ENCODE measurements at places on chromosomes 12 and 14.

- peak; percentile 13 for DNase-seq
These were observed 6.9 kb downstream of the GNPTAB start for GRCh38 chr12:101823891-101824290.

GRCh38 chr12:124856132-124856841 lies 7.4 kb downstream of the SCARB1 start:
- no peak for DNase-seq

DNA sequence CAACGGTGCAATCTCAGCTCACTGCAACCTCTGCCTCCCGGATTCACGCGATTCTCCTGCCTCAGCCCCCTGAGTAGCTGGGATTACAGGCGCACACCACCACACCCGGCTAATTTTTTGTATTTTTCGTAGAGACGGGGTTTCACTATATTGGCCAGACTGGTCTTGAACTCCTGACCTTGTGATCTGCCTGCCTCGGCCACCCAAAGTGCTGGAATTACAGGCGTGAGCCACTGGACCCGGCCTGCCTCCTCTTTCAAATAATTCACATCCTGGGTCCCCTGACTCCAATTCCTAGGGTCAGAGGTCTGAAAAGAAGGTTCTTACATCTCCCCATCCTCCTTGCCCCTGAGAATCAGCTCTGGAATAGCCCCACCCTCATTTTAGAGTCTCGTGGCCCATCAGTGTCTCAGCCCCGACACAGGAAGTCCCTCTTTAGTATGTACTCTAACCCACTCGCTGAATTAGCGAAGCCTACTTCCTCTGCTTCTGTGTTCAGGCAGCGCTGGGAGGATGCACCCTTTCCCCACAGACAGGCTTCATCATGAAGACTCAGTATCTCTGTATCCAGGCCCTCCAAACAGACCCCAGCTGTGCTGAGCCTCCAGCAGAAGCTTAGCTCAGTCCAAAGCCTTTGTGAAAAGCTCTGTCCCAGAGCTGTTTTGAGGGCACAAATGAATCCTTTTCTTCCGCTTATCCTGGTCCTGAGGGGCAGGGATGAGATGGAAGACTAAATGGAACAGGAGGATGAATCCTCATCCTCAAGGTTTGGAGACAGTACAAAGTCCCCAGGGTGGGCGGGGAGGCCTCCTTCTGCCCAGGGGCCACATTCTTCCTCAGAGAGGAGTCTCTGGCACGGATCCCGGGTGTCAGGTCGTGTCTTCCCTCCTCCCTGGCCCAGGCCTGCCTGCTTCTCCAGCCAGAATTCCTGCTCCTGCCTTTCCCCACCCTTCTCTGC lies 3.5 kb downstream of the LPAR5 start:
- DNase-seq = no peak

DNA sequence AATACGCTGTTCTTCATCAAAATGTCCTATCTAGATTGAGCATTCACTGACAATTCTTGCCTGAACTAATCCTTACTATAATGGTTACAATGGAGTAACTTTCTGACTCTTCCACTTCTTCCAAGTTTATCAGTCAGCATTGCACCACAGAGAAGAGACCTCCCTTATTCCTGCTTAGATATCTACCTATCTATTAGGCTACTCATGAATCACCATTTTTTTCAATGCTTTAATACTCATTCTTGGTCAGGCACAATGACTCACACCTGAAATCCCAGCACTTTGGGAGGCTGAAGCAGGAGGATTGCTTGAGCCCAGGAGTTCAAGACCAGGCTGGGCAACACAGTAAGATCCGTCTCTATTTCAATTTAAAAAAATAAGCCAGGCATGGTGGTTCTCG lies 39.3 kb downstream of the RPS6KA5 start:
- no peak for DNase-seq

- no peak for DNase-seq
These were observed 59.0 kb upstream of the HIF1A start for GRCh38 chr14:61636291-61636690.

DNA sequence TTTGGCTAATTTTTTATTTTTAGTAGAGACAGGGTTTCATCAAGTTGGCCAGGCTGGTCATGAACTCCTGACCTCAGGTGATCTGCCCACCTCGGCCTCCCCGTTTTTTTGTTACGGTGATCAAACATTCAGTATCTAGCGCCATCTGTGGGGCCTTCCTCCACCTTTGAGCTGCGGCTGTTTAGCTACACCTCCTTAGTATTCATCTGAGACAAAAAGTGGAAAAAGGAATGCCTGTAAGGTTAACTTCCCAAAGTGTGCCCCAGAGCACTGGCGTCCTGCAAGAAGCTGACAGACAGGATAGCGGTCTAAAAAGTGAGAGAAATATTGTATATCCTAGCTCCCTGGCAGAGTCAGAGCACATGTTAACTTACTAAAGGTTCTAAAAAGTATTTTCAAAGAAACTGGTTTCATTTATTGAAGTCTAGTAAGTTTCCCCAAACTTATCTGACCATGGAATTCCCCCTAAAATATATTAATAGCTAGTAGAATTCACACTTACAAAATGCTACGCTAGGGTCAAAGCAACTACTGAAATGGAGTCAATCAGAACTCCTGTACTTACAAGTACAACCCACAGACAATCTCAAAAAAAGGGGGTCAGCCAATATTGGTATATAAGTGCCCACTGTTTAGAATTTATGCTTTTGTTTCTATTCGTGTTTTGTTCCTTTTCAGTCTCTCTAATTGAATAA lies 59.1 kb downstream of the DUSP16 start:
- no peak for DNase-seq

- DNase-seq = no peak
These were observed 61.1 kb downstream of the HRK start for GRCh38 chr12:116820064-116820656.

DNA sequence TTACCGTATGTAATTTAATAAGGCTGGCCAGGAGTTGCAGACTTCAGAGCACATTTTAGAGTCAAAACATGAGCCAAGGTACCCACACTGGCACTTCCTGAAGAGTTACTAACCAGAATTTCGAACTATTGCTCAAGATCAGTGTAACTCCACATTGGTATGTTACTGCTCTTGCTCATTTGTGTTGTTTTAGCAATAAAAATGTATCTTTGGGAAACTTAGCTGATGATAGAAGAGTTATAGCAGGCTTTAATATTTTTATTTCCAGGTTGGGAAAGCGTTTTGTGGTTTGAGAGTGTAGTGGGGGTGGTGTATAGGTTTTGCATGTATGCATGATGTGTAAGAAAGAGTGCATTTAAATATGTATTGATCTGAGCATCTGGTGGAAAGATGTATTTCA lies 96.6 kb downstream of the SCN8A start:
- DNase-seq = no peak

GRCh38 chr12:73106296-73106695 lies 834.1 kb downstream of the TRHDE start:
- DNase-seq = no peak

DNA sequence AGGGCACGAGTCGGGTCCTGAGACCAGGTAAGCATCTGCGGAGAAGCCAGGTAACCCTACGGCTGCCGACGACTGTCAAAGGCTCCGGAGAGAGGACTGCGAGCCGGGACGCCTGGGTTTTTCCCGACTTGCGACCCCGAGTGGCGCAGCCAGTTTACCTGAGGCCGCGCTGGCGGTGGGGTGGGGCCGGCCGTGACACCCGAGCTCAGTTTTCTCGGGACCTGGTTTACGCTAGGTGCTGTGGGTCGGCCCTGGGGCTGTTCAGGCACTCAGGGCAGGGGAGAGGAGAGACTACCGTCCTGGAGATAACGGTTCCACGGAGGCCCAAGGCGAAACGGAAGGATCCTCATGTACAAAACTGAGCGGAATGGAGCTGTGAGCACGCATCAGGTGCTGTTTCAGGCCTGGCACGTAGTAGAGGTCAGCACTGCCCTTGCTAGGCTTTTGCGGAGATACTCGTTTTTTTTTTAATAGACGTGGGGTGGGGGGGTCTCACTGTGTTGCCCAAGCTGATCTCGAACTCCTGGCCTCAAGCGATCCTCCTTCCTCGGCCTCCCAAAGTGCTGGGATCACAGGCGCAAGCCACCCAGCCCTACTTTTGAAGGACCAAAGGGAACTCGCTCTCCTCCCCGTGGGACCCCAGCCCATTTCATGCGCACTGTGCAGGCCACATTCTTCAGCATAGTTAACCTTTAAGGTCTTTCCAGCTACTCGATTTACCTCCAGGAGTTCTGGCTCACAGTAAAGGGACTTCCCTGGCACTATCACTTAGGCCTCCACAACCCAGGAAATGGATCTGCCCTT lies 471 bp downstream of the MTRFR start:
- no peak for DNase-seq

DNA sequence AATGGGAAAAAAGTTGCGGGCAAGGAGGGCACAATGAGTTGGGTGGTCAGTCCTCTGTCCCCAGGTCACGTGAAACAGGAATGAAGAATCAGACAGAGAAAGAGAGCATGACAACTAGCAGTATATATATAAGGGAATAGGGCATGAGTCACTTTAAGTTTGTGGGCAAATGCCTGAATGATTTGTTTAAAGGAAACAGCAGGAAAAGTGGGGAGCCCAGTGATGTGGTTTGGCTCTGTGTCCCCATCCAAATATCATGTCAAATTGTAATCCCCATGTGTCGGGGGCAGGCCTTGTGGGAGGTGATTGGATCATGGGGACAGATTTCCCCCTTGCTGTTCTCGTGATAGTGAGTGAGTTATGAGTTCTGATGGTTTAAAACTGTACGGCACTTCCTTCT lies 195.3 kb upstream of the IGF1 start:
- no peak for DNase-seq

DNA sequence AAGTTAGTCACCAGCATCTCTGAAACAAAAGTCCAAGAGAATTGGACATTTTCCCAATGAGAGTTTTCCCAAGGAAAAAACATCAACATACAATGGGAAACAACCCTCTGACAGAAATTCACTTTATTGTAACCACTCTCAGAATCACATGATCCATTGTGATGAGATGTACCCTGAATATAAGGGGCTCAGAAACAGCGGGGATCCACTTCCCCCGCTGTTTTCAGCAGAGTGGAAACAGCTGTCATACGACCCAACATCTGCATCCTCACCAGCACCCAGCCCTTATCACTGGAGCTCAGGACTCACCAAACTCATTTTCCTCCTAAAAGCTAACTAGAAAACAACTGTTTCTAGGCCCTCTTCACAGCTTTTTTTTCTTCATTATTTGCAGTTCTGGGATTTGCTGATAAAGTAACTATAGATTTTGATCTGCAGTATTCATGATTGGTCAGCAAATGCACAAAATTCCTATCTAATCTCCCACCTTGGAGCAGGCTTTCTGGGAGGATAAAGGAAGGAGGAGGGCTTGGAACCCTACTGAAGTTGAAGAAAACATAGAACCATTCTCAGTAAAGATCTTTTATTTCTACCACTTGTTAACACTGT lies 31.3 kb downstream of the CORO1C start:
- no peak for DNase-seq

DNA sequence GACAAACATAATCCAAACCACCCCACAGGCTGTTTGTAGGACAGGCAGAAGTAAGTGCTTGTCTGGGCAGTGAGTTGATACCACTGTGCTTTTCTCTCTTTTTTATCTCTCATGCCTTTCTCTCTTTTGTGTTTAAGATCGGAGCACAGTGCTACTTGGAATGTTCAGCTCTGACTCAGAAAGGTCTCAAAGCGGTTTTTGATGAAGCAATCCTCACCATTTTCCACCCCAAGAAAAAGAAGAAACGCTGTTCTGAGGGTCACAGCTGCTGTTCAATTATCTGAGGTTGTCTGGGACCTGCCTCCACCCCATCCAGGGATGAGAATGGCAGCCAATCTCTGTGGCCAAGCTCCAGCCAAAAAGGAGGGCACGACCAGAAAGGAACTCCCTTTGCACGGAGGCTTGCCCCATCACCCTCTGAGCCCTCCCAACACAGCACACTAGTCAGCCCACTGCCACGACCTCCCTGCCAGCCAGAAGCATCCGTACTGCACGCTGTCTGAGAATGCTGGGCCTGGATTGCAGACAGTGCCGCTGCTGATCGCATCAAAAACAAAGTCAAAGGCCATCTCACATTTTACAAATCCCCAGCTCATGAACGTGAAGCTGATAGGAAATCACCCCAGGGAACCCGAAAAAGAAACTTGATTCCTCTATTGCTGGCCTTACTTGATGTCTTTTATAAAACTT lies 27.8 kb downstream of the GPHB5 start:
- DNase-seq = no peak

DNA sequence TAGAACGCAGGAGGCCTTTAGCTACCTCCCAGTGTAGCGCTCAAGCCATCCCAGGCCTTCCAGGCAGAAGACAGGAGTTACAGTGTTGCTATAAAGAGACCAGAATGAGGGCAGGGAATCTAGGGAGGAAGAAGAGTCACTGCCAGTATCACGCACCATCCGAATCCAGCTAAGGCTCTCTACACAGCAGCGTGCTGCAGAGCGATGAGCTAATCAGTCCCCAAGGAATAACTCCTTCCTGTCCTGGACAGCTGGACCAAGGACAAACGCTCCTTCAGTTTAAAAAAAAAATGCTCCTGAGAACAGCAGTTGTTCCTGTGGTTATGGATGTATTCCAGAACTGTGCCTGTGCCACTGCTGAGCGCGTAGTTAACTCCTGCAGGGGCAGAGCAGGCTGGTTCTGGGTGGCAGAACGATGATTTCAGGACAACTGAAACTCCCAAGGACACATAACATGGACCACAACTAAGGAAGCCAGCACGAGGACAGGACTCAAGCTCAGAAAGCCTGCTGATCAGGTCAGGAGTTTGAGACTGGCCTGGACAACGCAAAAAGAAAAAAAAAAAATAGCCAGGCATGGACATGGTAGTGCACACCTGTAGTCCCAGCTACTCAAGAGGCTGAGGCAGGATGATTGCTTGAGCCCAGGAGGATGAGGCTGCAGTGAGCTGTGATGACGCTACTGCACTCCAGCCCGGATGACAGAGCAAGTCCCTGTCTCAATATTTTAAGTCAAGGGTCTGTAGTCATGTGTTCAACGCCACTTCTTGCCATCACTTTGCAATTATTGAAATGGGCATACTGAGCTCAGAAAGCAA lies 2.6 kb downstream of the IFFO1 start:
- DNase-seq = no peak

GRCh38 chr12:32926963-32927362 lies 30.4 kb upstream of the PKP2 start:
- DNase-seq = no peak

GRCh38 chr12:108728820-108729611 lies 2.3 kb downstream of the CORO1C start:
- DNase-seq = no peak

GRCh38 chr12:127381043-127381668 lies 885.8 kb upstream of the TMEM132C start:
- DNase-seq = peak; percentile 15
